AG10803 (cell line): ENCODE measurements at places on chromosomes 2 and 18.
A peak's percentile ranks its signal among the peaks of the same experiment; 100 is the strongest.

- peak; percentile 62 for DNase-seq
Observed at GRCh38 chr18:72762515-72763122, 105.2 kb downstream of the NETO1 start.

DNA sequence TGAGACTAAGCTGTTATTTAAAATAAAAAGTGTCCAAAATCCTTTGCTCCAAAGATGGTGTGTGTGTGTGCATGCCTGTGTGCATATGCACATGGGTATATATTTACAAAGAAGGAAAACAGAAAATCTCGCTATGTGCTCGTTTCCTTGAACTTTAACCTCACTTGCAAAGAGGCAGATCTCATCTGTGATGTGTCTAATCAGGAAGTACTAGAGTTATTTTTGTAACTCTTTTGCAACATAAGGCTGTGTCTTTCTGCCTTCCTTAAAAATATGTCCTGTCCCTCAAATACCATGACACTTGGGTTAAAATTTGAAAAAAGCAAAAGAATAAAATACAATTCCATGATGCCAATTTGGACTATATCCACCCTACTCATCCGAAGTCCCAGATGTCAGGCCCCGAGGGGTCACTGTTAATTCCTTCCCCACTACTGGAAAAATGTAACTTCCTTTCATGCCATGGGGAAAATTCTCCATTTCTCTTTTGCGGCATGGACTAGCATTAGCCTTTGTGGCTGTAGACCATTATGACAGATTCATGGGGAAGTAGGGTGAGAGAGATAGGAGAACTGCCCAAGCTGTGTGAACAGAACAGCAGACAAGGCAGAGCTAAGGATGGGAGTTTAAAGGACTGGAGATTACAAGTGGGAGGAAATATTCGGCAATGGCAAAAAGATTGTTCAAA lies 191.3 kb downstream of the MYO1B start:
- no peak for DNase-seq

DNA sequence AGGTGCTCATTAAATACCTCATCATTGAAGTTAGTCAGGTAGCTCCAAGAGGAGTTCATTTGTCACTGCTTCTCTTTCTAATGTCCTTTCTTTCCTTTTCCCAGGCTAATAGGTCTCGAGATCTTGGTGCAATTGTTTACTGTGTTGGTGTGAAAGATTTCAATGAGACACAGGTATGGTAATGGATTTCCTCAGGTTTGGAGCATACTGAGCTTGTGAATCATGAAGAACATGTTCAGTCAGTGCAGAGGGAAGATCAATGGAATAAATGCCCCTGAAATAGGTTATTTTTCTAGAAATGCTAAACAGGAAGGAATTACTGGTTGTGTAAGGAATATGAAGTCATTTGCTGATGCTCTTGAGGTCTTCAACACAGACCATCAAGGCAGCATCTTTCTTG lies 62.5 kb downstream of the ANTXR1 start:
- no peak for DNase-seq

- DNase-seq: no peak
Observed at GRCh38 chr2:207419331-207419730, 110.4 kb upstream of the CREB1 start.

- no peak for DNase-seq
Observed at GRCh38 chr2:152309352-152310214, 25.4 kb upstream of the FMNL2 start.

- peak; percentile 89 for DNase-seq
Observed at GRCh38 chr2:239225871-239226561, 174.8 kb downstream of the HDAC4 start.

- no peak for DNase-seq
Observed at GRCh38 chr2:144477957-144478311, 42.0 kb downstream of the ZEB2 start.

DNA sequence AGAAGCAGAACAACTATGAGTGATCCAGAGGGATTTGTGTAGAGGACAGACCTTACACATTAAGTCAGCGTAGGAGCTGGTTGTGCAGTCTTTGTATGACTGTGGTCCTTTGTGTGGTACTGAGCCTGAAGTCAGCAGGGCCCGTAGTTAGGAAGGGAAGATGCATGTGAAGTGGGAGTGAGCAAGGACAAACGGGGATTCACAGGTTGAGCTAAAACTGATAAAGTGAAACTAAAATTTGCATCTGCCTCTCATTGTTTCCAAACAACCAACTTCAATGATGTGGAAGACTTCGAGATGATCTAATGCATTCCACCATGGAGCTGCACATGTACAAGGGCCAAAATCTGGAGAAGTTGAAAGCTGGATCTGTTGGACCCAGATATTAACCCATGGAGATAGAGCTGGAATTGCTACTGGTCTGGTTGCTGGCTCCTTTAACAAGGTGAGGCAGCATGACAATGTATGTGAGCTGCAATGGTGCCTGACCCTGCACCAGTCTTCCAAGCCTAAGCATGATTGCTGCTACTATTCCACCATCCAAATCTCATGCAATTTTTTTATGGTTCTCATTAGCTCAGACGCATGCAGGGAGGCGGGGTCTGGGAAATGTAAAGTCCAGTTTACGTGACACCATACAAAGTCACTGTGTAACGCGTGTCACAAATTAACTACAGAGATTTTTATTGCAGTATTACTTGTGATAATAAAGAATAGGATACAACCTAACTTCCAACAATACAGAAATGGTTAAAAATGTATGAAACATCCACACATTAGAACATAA lies 12.1 kb upstream of the CYBRD1 start:
- DNase-seq: peak; percentile 11

- DNase-seq: peak; percentile 56
Observed at GRCh38 chr2:159285929-159286708, at the start of gene WDSUB1. TSS of gene WDSUB1 (minus strand) at chr2:159286703. CDS start at chr2:159283069, 3,634 bp downstream.

GRCh38 chr18:59085797-59086196 lies 53.9 kb upstream of the SEC11C start:
- DNase-seq: peak; percentile 58
